ENCODE measurements at places on chromosomes 5 and 9.

GRCh38 chr5:38757451-38758245 lies 88.2 kb upstream of the OSMR start:
- no peak for DNase-seq

GRCh38 chr5:1867815-1868143 lies 14.9 kb downstream of the IRX4 start:
- no peak for DNase-seq

DNA sequence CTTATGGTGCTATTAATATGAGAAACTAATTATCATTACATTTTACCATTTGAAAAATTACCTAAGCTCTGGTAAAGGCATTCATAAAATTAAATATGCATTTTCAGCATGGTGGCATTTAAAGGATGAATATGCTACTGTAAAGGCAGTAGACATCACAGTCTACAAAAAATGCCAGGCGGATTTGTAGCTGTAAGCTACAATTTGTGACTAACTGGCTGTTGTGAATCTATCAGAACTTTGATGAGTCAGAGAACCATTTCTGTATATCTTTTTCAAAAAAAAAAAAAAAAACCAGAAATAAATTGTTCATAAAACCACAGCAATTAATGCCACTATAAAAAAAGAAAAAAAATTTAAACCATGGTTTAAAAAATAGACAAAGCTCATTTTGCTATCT lies 186.3 kb downstream of the NFIB start:
- DNase-seq = no peak

GRCh38 chr5:123546657-123547056 lies 34.7 kb downstream of the CSNK1G3 start:
- no peak for DNase-seq

DNA sequence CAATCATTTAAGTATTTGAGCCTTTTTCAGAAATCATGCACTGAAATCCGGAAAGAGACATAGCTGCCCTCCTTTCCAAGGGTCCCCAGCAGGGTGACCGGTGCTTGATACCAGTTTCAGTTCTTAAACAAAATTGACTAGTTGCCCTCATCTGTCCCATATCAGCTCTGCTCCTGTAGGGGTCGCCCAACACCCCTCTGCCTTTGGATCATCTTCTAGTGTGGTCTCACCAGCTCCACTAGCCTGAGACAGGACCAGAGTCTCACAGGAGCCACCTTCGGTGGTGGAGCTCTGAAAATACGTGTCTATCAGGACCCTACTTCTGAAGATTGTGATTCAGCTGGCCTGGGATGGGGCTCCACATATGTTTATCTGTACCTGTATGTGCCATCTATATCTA lies 428.2 kb downstream of the ENC1 start:
- peak; percentile 34 for DNase-seq

DNA sequence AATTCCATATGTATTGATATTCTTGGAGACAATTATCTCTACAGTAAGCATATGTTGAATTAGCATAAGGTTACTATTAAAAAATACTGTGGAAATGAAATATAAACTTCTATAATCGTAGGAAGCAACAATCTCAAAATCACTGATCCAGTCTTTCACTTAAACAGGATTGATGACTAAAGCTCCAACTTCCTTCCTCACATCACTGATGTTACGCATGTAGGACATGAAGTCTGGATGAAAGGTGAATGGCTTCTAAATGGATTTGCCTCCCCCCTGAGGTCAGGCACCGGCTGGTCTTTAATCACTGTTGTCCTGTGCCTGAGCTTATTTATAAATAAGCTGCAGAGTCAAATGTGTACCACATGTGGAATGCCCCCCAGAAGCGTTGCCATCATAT lies 157.1 kb upstream of the NFIB start:
- peak; percentile 67 for DNase-seq

DNA sequence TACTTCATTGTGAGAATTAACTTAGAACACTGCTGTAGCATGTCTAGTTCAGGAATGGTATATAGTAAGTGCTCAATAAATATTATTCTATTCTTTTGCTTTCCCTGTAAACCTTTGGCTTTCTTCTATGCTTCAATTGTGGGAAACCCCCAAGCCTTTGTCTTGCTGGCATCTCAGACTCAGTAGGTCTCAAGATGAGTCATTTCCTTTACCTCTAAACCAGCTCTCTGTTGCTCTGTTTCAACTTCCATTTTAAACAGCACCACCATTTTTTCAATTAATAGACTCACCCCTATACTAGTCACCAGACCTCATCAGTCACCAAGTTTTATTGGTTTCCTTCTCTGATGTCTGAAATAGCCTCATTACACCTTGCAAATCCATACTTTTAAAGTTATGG lies 43.5 kb downstream of the DMAC1 start:
- DNase-seq = no peak

- peak; percentile 63 for DNase-seq
These were observed 1.1 kb upstream of the MAN2A1 start for GRCh38 chr5:109688630-109688969.

- DNase-seq = no peak
These were observed 183.0 kb upstream of the TRIM32 start for GRCh38 chr9:116504081-116504480.

GRCh38 chr5:6840136-6840793 lies 127.0 kb downstream of the TENT4A start:
- peak; percentile 98 for DNase-seq
